Adrenal gland (tissue), 19 donors: ENCODE measurements at places on chromosomes 11 and 22.

DNA sequence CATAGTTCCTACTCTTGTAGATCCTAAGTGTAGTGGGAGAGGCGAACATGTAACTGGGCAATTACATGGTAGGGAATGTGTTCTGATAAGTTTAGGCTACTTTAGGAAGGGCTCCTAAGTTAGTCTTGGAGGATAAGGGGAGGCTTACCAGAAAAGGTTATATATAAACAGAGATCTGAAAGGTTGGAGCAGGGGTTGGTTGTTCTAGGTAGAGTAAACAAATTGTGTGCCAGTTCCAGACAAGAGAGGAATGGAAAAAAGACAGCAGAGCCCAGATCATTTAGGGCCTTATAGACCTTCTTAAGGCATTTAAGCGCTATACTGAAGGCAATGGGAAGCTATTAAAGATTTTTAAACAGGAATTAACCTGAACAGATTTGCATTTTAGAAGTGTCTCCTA, 74.4 kb downstream of the TRIM44 start:
- no peak for DNase-seq

DNA sequence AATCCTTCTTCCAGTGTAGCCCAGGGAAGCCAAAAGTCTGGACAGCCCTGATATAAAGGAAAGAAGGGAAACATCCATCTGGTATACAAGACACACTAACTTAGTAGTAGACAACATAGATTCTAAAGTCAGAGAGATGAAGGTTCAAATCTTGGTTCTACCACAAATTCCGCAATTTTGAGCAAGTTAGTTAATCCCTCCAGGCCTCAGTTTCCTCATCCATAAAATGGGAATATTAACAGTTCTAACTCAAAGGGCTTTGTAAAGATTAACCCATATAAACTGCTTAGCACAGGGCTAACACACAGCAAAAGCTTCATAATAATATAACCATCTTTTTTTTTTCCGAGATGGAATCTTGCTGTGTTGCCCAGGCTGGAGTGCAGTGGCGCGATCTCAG, 10.7 kb downstream of the LRP4 start:
- DNase-seq = no peak

DNA sequence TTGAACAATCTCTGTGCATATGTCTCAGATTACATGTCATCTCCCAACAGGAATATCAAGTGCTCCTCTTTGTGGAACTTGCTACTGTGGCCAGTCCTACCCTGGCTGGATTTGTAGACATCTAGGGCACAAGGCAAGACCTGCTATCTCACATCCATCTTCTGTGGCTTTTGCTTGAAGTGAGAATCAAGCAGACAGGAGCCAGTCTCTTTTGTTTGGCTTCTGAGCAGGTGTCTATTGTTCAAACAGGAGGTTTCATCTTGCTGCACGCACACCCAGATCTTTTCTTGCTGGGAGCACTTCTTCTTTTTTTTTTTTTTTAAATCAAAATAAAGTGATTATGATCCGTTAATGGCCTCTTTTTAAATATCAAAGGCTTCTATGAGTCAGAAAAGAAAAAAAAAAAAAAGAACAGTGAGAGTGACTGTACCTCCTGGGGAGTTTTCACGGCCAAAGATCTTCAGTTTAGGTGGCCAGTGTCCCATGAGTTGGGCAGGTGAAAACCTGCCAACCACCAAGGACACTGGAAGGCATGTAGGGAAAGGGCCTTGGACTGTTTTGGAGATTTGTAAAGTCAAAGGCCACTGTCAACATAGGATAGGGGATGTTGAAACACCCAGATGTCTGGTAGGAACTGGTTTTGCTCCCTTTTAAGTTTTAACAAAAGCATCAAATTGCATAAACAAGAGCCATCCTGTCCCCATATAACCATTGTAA, 78.1 kb downstream of the CD44 start:
- no peak for DNase-seq

- DNase-seq = no peak
These were observed 916 bp downstream of the GNG3 start for GRCh38 chr11:62708392-62708791.

GRCh38 chr11:62374801-62375200, 37.6 kb downstream of the ASRGL1 start:
- DNase-seq = no peak

- DNase-seq = no peak
These were observed 3.5 kb downstream of the PRAME start for GRCh38 chr22:22555596-22555995.

DNA sequence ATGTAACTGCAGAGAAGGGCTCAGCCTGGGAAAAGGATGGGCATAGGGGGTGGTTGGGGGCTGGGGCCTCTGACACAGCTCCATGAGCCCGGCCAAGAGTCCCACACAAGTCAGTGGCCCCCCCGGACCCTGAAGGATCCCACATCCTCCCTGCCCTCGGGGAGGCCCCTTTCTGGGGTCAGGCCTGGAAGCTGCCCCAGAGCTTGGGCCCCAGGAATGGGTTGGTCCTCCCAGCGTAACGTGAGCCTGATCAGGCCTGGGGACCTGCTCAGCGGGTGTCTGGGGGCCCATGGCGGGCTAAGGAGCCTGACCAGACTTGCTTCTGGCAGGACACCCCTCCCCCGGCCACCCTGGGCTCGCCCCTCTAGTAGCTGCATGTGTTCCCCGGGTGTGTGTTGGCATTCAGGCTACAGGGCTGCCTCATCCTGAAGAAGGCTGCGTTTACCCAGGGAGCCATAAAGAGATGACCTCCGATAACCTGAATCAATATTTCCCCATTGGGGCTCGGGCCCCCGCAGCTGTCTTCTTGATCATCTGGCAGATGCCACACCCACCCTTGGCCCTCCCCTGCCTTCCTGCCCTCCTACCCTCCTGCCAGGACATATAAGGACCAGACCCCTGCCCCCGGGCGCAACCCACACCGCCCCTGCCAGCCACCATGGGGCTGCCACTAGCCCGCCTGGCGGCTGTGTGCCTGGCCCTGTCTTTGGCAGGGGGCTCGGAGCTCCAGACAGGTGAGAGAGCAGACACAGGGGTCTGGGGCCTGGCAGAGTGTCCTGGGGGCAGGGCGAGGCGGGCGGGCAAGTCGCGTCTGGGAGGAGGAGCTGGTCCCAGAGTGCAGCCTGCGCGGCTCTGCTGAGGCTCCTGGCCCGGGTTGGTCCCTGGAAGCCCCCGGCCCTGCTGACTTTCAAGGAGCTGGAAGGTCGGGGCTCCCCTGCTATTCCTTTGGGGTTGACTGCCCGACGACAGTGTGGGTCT, at the start of gene MUC2:
TSS of gene MUC2 (plus strand) at position 631 of the 978 bp plus-strand sequence.
- DNase-seq = peak; percentile 17
